ENCODE measurements at places on chromosomes 6 and 20.

DNA sequence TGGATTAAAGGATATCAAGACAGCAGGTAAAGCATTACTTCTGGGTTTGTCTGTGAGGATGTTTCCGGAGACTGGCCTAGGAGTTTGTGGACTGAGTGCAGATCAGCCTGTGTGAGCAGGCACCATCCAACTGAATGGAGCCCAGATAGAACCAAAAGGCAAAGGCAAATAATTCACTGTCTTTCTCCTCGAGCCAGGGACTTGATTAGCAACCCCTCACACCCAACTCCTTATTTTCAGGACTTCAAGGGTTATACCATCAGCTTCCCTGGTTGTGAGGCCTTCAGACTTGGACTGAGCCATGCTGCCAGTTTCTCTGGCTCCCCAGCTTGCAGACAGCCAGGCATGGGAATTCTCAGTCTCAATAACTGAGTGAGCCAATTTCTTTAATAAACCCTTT, 19.3 kb downstream of the PSMB1 start:
- DNase-seq = no peak

DNA sequence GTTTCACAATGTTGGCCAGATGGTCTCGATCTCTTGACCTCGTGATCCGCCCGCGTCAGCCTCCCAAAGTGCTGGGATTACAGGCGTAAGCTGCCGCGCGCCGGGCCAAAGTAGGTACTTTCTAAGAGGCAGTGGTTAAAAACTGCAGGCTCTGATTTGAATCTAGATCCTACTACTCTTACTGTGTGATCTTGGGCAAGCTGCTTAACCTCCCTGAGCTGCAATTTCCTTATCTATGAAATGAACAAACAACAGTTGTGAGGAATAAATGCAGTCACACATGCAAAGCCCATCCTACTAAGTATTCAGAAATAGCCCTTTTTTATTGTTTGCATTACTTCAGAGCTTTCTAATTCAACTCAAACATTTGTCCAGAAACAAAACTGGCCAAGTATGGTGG, 2.9 kb downstream of the FAXC start:
- DNase-seq = no peak

GRCh38 chr6:1584146-1584545, 25.6 kb upstream of the FOXC1 start:
- no peak for DNase-seq

DNA sequence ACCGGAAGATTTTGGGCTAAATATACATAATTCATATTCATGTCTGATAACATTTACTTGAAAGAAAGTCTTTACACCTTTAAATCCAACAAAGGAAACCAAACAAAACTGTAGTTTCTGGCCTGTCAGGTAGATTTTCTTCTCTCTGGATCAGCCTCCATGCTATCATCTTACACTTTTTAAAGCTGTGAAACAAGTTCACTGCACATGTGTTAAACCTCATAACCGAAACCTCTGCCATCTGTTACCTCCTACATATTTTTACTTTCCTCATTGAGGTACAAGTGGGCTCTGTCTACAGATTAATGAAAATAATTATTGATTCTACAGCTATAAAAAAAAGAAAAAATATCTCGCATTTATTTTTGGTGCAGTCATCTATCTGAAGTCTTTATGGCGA, 149.9 kb downstream of the RALGAPA2 start:
- no peak for DNase-seq

GRCh38 chr20:16283978-16284377, 289.3 kb downstream of the KIF16B start:
- no peak for DNase-seq

GRCh38 chr6:154969796-154970195, 25.3 kb upstream of the TIAM2 start:
- DNase-seq = no peak

- no peak for DNase-seq
These were observed 752.6 kb upstream of the MARCKS start for GRCh38 chr6:113104541-113104940.

DNA sequence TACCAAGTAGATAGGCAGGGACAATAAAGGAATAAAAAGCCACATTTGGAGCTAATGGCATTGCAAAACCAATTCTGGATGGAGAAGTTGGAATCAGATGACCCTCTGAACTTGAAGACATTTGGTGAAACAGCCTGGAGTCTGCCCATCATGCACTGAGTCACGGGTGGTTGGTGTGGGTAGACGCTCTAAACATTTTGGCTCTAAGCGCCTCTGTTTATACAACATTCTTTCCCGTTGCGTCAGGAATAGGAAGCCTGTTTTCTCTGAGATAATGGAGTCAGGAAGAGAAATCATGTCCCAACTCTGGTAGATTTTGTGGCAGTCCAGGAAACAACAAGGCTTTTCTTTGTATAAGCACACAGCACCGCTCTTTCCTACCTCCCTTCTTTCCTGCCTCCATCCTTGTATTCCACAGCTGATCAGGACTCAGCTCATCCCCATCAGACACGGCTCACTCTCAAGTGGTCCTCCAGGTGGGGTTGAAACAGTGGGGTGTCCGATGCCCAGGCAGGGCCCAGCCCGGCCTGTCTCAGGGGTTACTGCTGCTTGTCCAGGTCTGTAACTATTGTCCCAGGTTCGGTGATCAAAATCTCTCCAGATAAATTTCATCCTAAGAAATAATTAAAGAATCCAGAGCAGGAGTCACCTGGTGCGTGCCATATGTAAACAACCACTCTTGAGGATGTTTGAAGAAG, 12.1 kb upstream of the RAMACL start:
- no peak for DNase-seq

DNA sequence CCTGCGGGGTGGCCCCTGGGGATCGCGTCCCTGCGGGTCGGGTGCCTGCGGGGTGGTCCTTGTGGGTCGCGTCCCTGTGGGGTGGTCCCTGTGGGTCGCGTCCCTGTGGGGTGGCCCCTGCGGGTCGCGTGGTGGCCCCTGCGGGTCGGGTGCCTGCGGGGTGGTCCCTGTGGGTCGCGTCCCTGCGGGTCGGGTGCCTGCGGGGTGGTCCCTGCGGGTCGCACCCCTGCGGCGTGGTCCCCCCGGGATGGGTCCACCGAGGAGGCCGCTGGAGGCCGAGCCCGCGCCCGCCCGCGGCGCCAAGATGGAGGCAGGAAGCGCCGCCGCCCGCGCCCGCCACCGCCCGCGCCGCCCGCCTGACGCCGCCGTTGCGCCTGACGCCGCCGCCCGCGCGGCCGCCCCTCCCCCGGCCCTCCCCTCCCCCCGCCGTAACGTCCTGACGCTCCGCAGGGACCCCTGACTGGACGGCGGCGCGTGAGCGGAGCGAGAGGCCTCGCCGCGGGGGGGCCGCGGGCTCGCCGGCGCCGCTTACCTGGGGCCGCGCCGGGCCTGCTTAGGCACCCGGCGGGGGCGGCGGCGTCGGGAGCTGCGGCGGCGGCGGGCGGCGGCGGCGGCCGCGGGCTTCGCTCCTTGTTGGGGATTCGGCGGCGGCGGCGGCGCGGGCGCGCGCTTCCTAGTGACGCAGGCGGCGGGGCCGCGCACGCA, at the start of gene GMEB2:
GMEB2 (minus strand) TSS at position 678 of the 705 bp plus-strand sequence. CDS start 7,704 bp downstream, outside the sequence.
- DNase-seq = no peak

DNA sequence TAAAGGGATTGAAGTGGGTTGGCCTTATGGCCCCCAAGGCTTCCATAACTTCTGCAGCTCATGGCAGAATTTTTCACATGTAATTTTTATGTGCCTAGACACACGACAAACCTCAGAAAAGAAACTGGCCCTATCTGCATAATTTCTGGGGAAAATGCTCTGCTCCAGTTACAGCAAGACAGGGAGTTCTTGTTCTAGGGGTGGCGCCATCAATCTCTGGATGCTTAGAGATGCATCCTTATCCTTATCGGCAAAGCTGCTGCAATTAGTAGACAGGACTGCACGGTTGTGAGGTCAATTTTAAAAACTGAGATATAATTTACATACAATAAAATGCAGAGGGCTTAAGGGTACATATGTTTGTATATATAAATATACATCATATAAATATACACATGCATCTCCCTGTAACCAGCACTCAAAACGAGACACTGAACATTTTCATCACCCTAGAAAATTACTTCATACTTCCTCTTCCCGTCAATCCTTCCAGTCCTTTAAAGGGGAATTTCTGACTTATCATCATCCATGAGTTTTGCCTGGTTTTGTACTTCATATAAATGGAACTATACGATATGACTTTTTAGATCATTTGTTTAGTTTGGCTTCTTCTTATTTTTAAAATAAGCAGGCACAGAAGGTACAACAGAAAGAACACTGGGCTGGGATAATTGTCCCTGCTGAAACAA, 10.2 kb downstream of the ELMO2 start:
- no peak for DNase-seq

GRCh38 chr6:2477250-2477649, 231.8 kb upstream of the GMDS start:
- no peak for DNase-seq

DNA sequence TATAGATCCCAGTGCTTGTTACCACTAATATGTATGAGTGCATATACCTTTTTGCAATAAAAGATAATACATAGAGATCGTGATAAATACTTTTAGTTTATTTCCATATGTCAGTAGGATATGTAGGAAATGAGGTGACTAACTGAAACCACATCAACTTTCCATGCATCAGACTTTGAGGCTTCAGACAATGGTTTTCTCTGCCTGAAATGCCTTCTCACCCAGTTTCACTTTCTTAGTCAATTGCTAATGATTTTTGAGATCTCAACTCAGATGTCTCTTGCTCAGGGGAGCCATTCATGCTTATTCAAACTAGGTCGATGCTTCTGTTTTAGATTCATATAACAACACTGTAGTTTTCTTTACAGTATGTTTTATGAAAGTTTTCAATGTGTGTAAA, 626.6 kb upstream of the ADGRB3 start:
- DNase-seq = no peak

GRCh38 chr6:165389534-165389933, 80.1 kb upstream of the C6orf118 start:
- DNase-seq = no peak

DNA sequence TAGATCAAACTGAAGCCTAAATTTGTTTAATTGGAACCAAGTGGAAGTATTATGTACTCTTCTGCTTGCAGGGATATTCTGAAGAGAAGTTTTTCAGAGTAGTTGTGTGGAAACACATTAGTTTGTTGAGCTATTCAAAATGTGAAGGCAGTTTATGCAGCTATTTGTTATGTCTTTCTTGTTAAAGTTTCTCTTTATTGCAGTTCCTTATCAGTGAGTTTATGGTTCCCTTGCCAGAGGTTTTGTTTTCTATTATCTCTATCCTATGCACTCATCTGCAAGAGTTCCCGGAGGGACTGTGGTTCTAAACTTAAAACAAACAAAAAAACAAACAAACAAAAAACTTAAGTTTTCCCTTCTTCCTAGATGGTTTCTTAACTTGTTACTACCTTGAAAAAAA, 143.7 kb upstream of the SLC22A16 start:
- no peak for DNase-seq

GRCh38 chr6:167733740-167734661, 92.7 kb upstream of the AFDN start:
- no peak for DNase-seq
